ENCODE measurements at places on chromosomes 3 and 15. TPM values are rescaled to one million over a fixed set of nuclear protein-coding genes. Genes with fewer than 3 reads are reported as not detected.

The CCR5 gene
- total RNA-seq: not detected

The CRYGS gene
- 2.8 TPM for total RNA-seq

GRCh38 chr3:169286214-169286613, 377.3 kb downstream of the MECOM start:
- no peak for DNase-seq

GRCh38 chr3:136731274-136731884, 20.8 kb downstream of the STAG1 start:
- no peak for DNase-seq

GRCh38 chr15:75065467-75065850, 42.1 kb downstream of the PPCDC start:
- DNase-seq: no peak

DNA sequence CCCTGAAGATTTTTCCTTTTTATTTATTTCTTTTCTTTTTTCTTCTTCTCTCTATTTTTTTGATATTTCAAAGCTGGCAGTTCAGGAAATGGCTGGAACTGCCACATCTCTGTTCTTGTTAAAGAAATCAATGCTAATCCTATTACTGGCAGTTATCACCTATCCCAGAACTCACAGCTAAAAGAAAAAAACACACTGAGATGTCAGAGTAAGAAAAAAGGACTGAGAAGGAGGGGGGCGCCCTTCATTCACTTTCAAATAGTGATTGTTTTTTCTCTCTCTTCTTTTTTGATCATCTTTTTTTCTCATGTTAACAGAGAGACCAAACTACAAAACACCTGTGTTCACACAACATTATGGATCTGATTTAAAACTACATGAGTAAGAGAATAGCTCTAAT, 337.1 kb downstream of the IL20RB start:
- DNase-seq: no peak
